ENCODE measurements at places on chromosomes 2 and 18.
A peak's percentile ranks its signal among the peaks of the same experiment; 100 is the strongest.

DNA sequence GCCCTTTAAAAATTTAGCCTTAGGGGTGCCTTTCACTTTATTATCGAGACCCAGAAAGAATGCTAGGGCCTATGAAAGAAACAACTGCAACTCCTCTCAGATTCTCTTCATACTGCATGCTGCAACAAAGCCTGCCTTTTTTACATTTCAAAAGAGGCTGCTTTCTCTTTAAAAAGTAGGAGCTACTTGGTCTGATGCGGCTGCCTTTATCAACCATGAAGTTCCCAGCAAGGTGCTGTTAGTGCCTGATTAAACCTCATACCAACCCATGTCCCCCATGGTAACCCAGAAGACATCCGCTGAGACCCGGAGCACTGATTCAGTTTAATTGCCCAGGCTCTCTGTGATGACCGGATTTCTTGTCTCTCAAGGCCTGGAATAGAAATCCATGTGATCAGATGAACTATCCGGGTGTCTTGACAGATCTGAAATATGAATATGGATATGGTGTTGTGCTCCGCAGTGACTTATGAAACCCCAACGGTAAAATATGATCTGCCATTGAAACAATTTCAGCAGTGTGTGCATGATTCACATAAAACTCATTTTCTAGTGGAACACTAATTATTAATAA, 368.3 kb downstream of the ZNF521 start:
- DNase-seq: no peak

- DNase-seq: no peak
Measured at GRCh38 chr2:190961918-190962487, 52.0 kb downstream of the STAT1 start.

GRCh38 chr2:50449306-50449705, 582.6 kb downstream of the NRXN1 start:
- no peak for DNase-seq

DNA sequence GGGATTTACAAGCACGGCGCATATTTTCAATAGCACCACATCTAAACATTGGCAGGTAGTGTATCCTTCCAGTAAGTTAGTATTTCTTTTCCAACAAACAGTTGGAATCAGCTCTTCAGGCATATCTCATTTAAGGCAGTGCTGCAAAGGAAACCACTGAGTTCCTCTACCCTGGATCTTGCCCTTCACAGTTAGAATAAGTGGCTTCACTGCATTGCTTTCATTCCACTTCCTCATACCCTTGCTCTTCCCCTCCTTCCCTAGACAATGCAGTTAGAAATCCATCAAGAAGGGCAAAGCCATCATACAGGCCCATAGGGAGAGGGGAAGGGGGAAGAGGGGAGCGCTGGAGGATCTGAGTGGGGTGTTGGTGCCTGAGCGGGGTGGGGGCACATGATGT, 173.7 kb downstream of the FBXO15 start:
- no peak for DNase-seq

DNA sequence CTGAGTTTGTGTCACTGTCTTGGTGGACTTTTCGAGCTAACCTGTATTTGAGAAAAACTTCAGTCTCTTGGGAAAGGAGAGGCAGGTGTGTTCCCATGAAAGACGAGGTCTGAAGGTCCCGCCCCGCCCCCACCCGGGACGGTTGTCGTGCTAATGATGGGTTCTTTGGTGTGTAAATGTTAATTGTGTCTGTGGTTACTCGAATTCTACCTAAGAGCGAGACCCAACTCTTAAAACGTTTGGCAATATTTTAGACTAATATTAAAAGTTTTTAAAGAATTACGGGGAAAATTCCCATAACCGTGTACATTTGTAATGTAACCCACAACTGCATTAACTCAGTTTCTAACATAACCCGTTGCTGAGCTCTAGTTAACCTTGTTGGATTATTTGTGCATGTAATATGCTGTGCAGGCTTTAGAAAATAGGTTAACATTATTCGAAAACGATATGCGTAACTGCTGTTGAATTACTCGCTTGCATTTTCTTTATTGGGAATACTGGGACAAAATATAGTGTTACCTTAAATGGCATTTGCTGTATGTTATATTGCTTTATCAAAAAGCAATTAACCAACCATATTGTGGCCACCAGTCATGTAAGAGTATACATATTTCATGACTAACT, 833 bp downstream of the EPB41L5 start:
- DNase-seq: peak; percentile 5
